ENCODE measurements at places on chromosomes 11 and 22.

DNA sequence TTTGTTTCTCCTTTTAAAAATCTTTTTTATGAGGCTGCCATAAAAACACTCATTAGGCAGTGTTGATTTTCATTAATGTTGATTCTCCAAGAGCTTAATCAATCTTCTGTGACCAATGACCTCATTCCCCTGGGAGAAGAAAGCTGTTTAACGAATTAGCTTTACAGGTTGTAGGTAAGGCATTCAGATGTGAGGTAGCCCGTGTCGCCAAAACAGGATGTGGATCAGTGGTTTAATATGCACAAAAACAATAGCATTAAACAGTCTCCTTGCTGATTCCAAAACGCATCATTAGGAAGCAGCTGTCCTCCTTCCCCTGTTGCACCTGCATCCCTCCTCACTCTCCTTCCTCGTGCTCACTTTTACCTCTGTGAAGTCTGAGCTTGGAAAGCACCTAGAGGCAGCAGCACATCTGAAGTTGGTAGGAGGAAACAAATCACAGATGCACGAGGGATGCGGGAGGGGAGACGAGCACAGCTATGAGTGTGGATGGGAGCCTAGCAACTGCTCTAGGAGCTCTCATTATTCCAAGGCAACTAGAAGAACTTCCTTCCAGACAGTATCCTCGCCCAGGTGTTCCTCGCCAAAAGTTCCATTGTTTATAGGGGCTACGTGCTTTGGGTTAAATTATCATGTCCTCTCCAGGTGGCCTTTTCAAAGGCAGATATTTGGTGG, 179.4 kb upstream of the SNX19 start:
- no peak for DNase-seq

GRCh38 chr11:6719576-6719975, 36.4 kb upstream of the MRPL17 start:
- no peak for DNase-seq

- DNase-seq = peak; percentile 36
Measured at GRCh38 chr11:68186061-68186460, 27.0 kb downstream of the KMT5B start.

DNA sequence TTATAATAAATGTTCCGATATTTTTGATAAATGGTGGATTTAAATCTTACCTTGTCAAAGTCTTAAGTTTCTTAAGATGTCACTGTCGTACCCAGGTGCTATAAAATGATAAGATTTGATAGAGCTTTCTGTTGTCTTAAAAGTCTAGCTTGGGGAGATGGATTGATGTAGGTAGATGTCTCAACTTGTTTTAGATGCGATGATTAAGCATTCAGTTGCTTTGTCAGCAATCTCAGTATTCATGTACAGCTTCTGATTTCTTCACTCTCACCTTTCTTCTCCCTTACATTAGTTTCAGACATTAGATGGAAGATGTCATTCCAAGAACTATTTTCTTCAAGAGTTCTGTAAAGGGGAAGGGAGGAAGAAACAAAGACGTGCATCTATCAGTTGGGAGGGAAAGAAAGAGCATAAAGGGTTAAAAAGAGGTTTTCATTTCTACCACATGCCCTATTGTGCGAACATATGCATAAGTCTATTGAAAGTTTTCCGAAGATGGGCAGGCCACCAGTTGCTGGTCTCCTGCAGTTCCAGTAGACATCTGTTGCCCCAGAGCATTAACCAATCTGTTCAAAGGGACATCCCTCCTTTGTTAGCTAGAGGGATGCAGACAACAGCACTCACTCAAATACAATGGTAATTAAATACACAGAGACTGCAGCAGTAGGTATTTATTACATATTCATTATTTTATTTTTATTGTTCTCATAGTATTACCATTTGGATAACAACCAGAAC, 38.4 kb downstream of the ZC3H12C start:
- no peak for DNase-seq

DNA sequence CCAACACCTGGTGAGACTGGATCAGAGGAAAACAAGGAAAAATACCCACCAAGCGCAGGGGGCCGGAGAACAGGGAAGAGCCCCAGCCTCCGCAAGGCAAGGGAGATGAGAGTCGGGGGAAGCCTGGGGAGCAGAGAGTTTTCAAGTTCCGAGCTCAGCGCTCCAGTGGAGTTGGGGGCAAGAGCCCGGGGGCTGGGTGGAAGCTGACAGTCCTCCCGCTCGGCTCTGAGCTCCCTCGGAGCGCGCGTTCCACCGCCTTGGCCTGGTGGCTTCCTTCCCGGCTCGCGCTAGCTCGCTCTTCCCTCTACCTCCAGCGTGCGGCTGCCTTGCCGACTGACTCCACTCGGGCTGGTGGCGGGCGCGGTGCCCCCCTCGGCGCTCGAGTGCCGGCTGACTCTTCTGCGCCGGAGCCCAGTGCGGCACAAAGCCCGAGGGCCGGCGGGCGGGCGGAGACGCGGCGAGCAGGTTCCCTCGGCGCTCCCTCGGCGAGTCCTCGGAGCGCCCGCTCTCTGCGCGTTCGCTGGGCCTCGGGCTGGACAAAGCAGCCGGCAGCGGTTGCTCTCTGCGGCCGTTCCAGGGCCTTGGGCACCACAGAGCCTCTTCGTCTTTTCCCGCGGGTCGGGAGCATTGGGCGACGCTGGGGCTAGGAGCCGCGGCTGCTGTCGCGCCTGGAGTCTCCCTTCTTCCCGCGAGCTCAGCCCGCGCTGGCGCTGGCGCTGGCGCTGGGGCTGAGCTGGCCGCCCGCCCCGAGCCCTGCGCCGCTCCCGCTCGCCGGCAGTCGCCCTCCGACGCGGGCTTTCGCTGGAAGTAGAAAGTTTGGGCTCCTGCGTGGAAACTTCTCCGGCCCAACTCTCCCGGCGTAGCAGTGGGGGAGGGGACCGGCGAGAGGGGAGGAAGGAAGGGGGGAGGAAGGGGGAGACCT, 1.0 kb downstream of the PAX6 start:
- no peak for DNase-seq

DNA sequence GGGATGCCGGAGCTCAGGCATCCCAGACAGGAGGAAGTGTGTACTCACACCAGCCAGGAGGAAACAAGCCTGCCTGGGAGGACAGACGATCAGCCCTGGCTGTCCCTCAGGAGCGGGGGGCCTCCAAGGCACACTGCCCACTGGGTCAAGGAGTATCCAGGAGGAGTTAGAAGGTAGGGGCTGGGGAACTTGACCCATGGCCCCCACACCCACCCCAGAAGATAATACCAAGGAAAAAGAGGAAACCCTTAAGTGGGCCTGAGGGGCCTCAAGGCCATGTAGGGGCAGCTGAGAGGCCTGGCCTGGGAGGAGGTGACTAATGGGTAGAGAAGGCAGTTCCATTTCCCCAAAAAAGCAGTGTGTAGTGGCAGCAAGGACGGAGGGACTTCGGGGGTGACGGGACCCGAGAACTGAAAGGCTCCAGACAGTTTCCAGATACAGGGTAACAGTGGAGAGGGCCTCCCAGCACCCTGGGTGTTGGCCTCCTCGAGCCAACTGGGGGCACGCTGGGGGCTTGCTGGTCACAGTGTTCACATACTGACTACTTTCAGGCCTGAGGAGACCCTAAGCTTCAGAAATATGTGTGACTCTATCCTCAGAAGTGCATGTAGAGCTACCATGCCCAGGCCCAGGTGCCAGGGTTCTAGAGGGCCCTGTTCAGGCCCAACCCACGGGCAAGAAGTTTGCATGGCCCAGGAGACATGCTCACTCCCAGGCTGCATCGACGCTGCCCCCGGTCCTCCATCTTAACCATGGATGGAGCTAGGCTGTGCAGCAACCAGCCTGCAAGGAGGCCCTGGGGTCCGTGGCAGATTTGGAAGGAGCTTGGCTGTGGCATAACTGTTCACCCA, 75.7 kb upstream of the PITPNB start:
- DNase-seq = no peak

GRCh38 chr22:17915676-17916075, 108.7 kb downstream of the MICAL3 start:
- DNase-seq = no peak

- no peak for DNase-seq
Measured at GRCh38 chr22:36252754-36253522, at the start of gene APOL1. APOL1 (plus strand) TSS chr22:36253133; CDS start chr22:36254956, 1,823 bp downstream.

Data from iPS-NIHi11 (cell line).